ENCODE measurements at places on chromosomes 16 and 17.

DNA sequence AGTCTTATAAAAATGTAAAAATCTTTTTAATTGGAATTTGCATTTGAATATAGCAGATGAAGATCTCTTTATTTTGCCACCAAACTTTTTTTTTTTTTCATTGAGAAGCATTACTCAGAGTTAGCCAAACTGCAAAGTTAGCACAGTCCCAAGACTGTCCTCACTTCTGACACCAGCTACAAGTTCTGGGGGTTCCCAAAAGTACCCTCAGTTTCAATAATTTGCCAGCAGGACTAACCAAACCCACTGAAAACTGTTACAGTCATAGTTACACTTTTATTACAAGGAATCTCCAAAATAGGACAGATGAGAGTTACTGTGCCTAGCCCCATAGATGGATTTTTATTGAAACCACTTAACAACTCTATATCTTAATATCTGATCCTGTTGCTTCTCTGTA, 144.1 kb downstream of the CHD9 start:
- no peak for DNase-seq

GRCh38 chr16:72794986-72795385, 252.9 kb downstream of the ZFHX3 start:
- no peak for DNase-seq

DNA sequence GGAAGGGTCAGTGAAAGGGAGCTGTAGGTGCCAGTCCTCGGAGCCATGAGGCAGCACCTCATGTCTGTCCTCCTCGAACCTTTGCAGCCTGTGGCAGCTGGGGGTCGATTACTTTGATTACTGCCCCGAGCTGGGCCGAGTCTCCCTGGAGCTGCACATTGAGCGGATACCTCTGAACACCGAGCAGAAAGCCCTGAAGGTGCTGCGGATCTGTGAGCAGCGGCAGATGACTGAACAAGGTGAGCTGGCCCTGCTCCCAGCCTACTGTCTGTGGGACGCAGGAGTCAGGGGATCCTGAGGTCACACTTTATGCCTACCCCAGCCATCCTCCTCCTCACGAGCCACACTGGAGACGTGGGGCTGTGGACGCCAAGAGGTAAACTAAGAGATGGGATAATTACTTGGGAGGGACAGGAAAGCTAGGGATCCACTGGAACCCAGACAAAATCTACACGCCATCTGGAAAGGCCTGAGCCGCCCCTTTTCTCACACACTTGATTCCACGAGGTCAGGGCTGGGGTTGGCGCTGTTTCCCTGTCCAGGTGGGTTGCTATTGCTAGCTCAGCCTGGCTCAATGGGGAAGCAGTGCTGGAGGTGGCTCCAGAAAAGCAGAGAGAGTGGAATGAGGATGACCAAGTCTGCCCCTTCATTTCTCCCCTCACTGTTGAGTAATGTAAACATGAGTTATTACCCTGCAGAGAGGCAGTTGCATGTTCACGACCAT, 26.4 kb downstream of the NUP85 start:
- no peak for DNase-seq

DNA sequence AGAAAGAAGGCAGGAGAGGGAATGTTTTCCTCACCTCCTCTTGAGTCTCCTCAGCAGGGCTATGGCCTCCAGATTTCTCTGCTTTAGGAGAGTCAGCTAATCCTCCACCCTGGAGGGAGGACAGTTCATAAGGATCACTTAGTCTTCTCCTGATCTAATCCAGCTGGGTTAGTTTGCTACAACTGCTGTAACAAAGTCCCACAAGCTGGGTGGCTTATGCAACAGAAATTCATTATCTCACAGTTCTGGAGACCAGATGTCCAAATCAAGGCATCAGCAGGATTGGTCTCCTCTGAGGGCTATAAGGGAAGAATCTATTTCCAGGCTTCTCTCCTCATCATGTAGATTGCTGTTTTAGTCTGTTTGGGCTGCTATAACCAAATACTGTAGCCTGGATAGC, 40.6 kb upstream of the XYLT1 start:
- DNase-seq: no peak

DNA sequence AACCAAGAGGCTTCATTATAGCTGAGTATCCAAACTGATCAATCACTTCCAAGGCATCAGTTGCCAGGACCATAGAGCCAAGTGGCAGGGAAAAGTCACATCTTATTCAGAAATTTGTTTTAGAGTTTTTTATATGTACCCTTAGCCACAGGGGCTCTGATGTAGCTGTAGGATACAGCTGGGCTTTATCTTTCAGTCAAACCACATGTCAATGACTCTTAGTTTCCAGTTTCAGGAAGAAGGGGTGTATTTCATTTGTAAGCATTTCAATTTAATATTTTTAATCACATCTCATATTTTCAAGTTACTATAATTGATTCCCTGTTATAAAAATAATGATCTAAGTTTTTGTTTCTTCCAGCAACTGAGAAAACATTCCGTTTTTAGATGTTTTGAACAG, 2.9 kb upstream of the FLCN start:
- DNase-seq: no peak

DNA sequence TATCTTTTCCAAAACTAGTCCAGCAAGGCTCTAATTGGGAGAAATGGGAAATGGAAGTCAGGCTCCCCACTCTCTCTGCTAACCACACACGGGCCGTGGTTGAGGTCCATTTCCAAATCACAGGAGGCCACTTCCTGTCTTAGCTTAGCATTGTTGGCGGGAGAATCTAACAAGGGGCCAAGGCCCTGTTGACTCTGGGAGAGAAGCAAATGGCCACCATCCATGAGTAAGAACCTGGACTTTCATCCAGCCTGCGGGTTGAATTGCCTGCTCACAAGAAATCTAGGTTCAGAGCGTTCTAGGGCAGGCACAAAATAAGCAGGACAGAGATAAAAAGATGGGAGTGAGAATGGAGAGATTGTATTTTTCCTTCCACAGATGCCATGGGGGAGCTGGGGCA, 5.7 kb downstream of the FAM20A start:
- DNase-seq: no peak

DNA sequence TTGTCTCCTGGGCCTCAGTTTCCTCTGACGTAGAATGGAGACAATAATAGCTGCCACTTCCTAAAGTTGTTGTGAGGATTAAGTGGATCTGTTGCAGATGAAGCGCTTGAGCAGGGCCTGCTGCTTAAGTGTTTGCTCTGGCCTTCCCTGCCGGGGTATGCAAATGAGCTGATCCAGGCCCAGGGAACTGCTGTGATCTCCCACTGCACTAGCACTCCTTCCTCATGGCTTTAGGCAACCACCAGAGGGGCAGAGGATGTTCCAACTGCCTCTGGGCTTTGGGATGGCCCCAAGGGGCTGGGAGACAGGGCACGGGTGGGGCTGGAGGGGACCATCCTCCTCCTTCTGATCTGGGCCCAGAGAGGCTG, 6.2 kb downstream of the SBK1 start:
- DNase-seq: no peak

DNA sequence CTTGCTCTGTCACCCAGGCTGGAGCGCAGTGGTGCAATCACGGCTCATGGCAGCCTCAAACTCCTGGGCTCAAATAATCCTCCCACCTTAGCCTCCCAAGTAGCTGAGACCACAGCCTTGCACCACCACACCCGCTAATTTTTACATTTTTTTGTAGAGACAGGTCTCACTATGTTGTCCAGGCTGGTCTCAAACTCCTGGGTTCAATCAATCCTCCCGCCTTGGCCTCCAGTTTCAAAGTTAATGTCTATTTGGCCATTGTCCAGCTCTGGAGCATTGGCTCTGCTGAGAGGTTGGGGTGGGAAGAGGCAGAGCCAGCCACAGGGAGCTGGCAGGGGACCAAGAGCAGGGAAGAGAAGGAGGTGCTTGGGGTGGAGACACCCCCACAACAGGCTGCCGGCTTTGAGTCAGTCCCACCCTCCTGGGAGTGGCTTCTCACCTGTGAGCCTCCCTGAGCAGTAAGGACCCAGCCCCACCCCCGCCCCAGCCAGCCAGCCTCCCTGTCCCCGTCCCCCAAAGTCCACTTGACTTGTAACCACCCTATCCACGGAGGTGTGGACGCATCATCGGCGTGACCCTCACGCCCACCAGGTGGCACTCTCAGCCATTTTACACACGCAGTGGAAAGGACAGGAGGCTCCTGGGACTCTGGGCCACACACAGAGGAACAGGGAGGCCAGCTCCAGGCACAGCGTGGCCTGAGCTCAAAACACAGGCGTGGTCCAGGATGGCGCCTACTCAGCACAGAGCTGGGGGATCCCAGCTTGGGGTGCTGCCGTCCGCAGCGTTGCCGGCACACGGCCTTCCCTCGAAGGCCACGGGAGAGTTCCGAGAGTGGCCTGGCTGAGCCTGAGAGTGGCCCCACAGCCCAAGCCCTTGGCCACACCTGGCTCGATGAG, 22.8 kb upstream of the PVALEF start:
- DNase-seq: peak; percentile 88

DNA sequence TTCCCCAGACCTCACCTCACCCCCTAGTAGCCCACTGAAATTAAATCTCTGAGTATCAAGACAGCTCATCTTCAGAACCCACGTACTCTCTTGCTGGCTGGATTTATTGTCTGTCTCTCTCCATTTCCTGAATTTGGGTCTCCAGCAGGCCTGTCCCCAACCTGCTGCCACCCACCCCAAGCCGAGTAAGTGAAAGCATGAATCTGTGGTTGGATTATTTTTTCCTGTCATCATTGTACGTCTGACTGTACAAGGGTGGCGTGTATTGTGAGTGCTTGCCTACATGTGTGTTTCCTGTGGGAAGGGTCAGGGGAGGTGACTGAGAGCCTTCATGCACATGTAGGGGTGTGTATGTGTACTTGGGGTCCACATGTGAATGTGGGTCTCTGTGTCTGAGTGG, 5.4 kb downstream of the TNP2 start:
- DNase-seq: no peak

DNA sequence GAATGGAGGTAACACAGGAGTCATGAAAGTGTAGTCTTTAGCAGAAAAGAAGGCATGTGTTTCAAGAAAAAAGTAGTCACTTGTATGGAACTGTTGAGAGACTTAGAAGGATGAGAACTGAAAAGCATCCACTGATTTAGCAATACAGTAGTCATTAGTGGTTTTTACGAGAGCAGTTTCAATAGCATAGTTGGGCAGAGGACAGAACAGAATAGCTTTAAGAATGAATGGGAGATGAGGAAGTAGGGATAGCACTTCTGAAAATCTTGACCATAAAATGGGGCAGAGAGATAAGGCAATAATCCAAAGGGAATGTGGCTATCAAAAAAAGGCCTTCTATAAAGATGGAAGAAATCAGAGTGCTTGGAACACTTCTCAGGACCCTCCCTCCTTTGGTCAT, 64.8 kb upstream of the C17orf78 start:
- DNase-seq: no peak

GRCh38 chr17:37358098-37358829, 17.5 kb upstream of the C17orf78 start:
- DNase-seq: peak; percentile 63

DNA sequence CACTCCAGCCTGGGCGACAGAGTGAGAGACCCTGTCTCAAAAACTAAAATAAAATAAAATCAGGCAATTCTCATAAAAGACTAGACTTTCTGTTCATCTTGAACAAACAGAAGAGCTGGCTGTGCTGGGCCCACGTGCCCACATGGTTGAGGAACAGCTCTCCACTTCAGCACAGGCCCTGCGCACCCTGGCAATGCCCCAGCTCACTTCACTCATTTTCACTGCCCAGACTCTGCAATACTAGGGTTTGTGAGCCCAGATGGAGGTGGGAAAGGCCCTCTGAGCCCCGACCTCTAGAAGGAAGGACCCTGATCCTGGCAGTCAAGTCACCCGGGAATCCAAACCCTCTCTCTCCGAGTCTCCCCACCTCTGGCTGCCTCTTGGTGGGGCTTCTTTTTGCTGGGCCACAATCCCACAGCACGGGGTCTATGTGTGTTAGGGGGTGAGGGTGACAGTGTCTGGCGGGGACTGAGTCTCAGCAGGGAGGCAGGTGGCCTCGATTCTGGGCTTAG, 14.8 kb downstream of the MYLK3 start:
- DNase-seq: no peak

- no peak for DNase-seq
Observed at GRCh38 chr16:57358086-57358420, 530 bp upstream of the CCL22 start.

DNA sequence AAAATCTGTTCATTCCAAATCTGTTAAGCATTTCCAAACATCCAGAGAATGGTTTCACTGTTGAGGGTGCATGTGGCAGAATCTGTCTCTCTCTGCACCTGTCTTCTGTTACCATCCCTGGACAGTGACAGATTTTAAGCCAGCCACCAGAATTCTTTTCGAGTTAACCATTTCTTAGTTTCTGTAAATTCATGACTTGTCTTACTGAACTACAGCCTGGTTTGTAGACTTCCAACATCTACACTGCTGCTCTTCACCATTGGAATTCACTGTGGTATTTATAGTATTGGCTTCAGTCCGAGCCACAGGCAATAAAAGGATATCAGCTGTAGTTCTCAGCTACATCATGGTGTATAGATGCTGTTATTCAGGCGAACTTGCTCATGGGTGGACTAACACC, 47.6 kb downstream of the GOSR1 start:
- DNase-seq: no peak

DNA sequence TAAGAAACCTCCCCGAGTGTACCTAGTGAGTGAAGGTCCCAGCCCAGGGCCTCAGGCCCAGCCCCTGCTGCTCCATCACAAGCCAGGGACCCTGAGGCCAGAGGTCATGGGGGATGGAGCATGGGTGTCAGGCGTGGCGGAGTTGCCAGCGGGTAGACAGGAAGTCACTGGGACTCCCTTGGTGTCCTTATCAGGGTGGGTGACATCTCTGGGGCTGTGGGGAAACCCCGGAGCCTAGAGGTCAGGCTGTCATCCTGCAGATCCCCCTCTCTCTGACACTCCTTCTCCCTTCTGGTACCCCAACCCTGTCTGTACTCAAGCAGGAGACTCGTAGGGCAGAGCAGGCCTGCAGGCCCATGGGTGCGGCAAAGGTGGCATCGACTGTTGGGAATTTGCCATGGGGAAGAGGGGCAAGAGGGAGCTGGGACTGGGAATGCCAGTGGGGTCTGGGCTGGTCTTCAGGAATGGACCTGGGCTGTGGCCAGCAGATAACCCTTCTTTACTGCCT, 10.8 kb upstream of the ADGRG1 start:
- DNase-seq: no peak

DNA sequence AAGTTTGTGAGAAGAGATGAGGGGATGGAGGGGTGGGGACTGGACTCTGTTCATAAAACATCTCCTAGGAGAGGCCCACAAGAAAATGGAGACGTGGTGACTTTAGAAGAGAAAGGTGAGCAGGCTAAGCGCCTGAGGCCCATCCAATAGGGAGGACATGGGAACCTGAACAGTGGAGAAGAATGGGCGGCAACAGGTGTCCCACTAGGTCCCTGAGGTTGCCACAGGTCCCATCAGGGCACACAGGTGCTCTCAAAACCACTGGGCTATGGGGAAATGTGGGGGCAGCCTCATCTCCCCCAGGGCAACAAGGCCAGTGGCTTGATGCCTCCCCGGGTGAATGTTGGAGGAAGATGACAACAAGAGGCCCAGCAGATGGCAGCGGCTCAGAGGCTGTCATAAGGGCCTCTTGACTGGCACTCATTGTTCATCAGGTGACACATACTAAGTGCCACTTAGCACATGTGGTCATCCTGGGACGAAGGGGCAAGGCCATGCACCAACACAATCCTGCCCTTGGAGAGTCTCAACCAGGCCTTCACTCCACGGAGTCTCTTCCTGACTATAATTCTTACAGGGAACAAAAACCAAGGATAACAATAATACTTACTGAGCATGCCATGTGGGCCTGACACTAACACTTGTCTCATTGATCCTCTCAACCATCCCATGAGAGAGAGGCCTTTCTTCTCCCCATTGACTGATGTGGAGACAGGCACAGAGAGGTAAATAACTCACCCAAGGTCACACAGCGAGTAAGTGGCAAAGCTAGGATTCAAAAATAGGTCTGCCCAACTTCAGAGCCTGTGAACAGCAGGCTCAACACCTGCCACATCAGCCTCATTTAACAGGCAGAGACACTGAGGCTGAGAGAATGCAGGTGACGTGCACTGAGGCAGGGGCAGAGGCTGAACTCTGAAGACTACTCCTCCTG, 38.0 kb downstream of the CUEDC1 start:
- DNase-seq: no peak
